ENCODE measurements at places on chromosomes 1 and 21.

GRCh38 chr1:186043296-186043695 is 309.1 kb downstream of the HMCN1 start:
- DNase-seq: no peak

- DNase-seq: no peak
These were observed 53.9 kb downstream of the CASQ2 start for GRCh38 chr1:115714572-115715141.

GRCh38 chr21:45280969-45281368 is 6.7 kb downstream of the POFUT2 start:
- no peak for DNase-seq

GRCh38 chr1:245500546-245500945 is 345.8 kb downstream of the KIF26B start:
- peak; percentile 76 for DNase-seq

GRCh38 chr1:177975588-177976495 is 6.0 kb upstream of the SEC16B start:
- no peak for DNase-seq

GRCh38 chr21:17697473-17697872 is 84.8 kb upstream of the BTG3 start:
- DNase-seq: no peak

GRCh38 chr1:158112994-158113758 is 67.5 kb upstream of the CD1D start:
- DNase-seq: no peak

- no peak for DNase-seq
These were observed 35.1 kb upstream of the ERRFI1 start for GRCh38 chr1:8061210-8061609.

Data from MV-4-11 (cell line).